Fibroblast of skin of abdomen (primary cell): ENCODE measurements at places on chromosomes 16 and 17.

GRCh38 chr17:19372866-19373504 is 5.3 kb upstream of the MAPK7 start:
- DNase-seq = no peak

DNA sequence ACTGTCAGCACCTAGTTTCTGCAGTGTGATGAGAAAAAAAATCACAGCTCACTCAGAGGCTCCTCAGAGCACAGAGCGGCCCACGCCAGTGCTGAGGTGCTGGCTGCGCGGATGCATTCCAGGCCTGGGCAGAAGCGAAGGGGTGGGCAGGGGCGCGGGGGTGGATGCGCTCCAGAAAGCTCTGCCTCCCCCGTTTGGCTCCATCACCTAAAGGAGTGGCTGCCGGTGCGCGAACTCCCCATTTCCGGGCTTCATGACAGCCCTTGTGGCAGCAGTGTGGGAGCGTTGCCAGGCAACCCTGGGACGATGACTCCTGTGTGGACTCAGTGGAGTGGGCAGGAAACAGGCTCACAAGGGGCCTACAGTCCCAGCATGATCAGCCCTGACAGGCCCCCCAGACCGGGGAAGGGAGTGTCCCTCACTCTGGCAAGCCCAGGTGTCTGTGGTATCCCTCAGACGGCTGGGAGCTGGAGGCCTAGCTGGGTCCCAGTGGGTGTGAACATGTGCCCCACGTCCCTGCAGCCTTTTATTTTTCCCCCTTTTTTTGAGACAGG is 32.8 kb upstream of the NUDT16L1 start:
- DNase-seq = peak; percentile 38

GRCh38 chr17:79960788-79961522 is 74.7 kb downstream of the TBC1D16 start:
- no peak for DNase-seq

DNA sequence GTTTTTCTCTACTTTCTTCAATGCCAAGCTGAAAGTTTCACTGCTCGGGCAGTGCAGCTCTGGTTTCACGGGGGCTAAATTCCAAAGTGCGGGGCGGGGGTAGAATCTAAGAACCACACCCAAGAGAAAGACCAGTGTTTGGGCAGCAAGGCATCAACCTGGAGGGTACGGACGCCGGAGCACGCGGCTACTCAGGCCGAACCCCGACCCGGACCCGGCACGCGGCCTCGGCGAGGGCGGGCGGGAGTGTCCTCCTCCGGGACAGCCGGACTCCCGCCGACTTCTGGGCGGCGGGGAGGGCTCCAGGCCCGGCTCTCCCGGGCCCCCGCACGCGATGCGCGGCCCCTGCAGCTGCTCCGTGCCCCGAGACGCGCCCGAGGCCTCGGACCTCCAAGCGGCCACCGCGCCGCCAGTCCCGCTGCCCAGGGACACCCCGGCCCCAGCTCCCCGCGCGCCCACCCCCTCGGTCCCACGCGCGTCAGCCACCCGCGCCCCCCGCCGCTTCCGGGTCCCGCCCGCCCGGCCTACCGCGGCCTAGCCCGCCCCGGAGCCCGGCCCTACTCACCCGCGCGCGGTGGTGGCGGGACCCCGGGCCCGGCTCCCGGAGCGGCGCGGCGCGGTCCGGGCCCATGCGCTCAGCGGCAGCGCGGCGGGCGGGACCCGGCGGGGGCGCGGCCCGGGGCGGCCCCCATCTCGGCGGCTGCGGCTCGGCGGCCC is 561 bp downstream of the AXIN1 start:
- DNase-seq = no peak

DNA sequence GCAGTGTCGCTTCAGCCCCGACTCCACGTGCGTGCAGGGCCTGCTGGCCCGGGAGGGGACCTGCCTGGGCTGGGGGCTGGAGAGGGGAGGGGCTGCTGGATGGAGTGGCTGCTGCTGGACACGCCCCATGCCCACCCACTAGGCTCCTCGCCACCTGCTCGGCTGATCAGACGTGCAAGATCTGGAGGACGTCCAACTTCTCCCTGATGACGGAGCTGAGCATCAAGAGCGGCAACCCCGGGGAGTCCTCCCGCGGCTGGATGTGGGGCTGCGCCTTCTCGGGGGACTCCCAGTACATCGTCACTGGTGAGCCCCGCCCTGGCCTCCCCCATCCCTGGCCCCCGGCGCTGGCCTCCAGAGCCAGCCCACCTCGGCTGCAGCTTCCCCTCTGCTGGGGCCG is 2.4 kb downstream of the BRICD5 start:
- no peak for DNase-seq

- no peak for DNase-seq
These were observed 150.4 kb downstream of the SPECC1 start for GRCh38 chr17:20159406-20160069.

GRCh38 chr17:12310811-12311210 is 290.1 kb downstream of the MAP2K4 start:
- no peak for DNase-seq

DNA sequence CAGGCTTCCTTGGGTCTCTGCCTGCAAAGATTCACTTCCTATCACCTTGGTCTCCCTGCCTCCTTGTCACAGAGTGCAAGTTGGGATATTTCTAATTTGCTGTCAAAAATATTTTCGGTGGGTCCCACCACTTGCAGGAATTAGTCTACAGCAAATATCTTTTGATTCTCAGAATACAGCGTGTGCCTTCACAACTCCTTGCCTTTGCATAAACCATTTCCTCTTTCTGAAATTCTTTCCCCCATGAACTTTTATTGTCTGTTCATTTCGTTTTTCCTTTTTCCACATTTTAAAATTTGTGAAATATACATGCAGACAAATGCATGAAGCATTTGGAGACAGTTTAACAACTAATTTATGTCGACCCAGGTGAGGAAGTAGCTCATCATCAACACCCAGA is 60.0 kb downstream of the HS3ST3B1 start:
- DNase-seq = no peak

DNA sequence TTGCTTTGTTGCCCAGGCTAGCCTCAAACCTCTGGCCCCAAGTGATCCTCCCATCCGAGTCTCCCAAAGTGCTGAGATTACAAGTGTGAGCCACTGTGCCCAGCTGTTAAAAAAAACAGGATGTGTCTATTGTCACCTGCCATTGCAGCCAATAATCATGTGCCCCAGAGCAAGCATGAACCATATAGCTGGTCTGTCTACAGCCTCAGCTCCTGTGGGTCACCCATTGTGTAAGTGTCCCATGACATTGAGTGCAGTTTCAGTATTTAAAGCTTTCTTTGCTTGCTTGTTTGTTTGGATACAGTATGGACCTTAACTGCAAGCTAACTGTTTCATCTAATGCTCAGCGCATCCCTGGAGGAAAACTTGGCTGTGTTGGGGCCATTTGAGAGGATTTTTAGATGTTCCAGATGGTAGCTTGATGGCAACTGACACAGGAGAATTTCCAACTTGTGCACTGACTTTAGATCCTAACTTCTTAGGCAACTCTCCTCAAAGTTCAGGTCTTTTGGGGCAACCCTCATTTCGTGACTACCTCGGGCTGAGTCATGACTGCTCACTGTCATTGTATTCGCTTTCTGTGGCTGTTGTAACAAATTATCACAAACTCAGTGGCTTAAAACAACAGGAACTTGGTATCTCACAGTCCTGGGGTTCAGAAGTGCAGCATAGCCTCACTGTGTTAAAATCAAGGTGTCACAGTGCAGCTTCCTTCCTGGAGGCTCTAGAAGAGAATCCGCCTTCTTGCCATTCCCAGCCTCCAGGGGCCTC is 30.3 kb upstream of the ADORA2B start:
- no peak for DNase-seq

GRCh38 chr16:50719401-50720337 is 22.2 kb upstream of the CYLD start:
- no peak for DNase-seq

- DNase-seq = no peak
These were observed 13.6 kb downstream of the CDRT4 start for GRCh38 chr17:15453782-15454181.
